ENCODE measurements at places on chromosomes 5 and 9. TPM values are rescaled to one million over a fixed set of nuclear protein-coding genes. Genes with fewer than 3 reads are reported as not detected.

- DNase-seq: no peak
Observed at GRCh38 chr5:80960531-80961375, 590 bp downstream of the RASGRF2 start.

DNA sequence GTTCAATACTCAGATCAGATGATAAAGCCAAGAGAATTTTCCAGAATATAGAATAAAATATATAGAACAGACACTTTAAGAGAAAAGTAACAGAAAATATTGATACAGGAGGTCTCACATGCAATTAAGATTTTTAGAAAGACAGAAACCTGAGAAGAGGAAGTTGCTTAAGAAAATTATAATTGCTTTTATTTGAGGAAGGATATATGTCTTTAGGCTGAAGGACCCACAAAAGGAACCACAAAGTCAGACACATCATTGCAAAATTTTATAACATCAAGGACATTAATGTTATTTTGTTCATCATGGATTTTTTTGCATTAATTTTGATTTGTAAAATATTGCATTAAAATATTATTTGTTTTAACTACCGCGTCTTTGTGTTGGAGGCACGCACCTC lies 141.5 kb downstream of the FSTL4 start:
- DNase-seq: no peak

GRCh38 chr9:134560206-134560605 lies 81.4 kb upstream of the COL5A1 start:
- peak; percentile 57 for DNase-seq

- DNase-seq: no peak
Observed at GRCh38 chr9:122457787-122458186, 19.9 kb downstream of the OR1J1 start.

GRCh38 chr9:79970146-79970425 lies 398.3 kb downstream of the TLE4 start:
- DNase-seq: no peak

DNA sequence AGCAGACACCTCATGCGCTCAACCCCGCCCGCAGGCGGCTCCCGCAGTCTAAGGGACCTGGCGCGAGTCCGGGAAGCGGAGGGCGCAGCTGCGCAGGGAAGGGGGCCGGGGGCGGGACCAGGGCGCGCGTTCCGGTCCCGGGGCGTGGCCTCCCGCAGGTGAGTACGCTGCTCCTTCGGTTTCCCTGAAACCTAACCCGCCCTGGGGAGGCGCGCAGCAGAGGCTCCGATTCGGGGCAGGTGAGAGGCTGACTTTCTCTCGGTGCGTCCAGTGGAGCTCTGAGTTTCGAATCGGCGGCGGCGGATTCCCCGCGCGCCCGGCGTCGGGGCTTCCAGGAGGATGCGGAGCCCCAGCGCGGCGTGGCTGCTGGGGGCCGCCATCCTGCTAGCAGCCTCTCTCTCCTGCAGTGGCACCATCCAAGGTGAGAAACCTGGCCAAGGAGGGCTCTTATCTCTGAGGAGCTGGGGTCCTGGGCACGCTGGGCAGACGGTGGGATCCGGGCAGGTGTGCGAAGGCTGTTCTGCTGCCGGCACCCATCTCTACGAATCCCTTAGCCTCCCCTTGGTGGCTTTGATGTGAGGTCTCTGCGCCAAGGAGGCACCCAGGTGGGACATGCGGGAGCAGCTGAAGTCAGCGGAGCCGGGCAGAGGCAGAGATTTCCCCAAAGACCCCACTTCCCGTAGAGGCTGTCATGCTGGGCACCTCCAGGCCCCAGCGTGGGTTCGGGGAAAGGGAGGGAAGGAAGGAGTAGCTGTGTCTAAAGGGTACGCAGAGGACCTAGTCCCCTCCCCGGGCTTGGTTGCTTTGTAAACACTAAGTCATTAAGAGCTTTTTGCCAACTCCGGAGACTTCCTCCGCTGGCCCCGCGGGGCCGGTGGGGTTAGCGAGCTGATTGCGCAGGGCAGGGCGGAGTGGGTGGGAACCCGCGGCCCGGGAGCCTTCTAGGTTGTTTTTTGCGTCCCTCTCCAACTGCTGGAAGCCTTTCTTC lies at the start of gene F2RL1:
TSS of gene F2RL1 (plus strand) at position 187 of the 988 bp plus-strand sequence. CDS start at position 340, 153 bp downstream.
- peak; percentile 86 for DNase-seq

DNA sequence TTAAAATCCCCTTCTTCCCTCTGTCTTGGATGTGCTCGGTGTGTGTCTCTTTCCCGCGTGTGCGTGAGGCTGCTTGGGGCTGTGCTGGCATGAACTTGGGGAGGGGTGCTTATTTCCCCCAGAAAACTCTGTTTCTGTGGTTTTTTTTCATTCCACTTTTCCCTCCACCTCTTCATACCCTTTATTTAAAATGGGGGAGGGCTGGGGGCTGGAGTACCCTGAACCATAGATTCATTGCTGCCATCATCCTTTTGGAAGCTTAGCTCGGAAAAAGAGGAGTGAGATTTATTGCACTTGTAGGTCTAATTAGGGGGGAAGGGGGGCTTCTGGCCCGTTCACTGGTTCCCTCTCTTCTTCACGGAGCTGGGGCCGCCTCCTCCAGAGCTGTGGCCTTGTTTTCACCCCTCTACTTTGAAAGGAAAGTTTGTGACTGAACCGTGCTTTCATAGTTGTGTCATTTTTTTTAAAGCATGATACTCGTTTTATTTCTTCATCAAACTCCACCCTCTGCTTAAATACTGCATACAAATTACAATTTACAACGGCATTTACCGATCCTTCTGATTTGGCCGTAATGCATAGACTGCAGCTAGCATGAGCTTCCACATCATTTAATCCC lies 2.9 kb downstream of the NR2F1 start:
- DNase-seq: no peak

- DNase-seq: no peak
Observed at GRCh38 chr5:150293091-150293941, 3.7 kb upstream of the CAMK2A start.

DNA sequence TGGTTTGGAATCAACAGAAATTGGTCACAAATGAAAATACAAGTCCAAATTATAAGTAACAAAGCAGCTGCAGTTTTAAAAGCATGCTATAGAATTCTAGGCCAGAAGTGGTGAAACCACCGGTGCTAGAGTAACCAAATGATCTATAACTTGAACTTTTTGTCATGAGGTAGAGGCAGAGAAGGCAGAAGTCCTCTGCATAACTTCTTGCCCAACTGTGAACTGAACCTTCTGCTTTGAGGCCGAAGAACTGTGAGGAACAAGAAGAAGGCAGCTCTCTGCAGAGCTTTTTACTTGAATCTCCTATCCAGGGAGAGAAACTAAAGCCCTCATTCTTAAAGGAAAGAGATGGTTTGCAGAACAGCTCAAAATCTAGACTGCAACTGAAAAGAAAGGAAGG lies 36.2 kb upstream of the TENT2 start:
- no peak for DNase-seq

- DNase-seq: no peak
Observed at GRCh38 chr9:6785682-6786081, 27.9 kb downstream of the KDM4C start.

- no peak for DNase-seq
Observed at GRCh38 chr5:102314328-102314727, 18.2 kb upstream of the SLCO4C1 start.

GRCh38 chr5:170408226-170408625 lies 19.1 kb upstream of the KCNMB1 start:
- DNase-seq: no peak

DNA sequence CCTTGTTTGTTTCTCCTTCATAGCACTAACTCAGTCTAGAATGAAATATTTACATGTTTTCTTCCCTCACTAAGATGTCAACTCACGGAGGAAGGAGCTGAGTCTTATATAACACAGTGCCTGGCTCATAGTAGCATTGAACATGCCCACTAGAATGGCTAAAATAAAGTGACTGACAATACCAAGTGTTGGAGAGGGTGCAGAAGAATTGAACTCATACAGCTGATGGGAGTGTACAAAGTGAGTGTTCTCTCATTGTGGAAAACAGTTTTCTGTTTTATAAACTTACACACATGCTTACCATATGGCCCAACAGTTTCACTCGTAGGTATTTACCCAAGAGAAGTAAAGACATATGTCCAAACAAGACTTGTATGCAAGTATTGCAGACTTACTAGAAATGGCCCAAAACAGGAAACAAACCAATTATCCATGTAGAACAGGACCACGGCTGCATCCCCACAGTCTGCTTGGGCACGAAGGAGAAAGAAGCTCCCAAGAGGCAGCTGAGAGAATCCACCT lies 87.5 kb downstream of the PPARGC1B start:
- no peak for DNase-seq

GRCh38 chr9:104330841-104331240 lies 173.2 kb upstream of the OR13F1 start:
- DNase-seq: no peak

DNA sequence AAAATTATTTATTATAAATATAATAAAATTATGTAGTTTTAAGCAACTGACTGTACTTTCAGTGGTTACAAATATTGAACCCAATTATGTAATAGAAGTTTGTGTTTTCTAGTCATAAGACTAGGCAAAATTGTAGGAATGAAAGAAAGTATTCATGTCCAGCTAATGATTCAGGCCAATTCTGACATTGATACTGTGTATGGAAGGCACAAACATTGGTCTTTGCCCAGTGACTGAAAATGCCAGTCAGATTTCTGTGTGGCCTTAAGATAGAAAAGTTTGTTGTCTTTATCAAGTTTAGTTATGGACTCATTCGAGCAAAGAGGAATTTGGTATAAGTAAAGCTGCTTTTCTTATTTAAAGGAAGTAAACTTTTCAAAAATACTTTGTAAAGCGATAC lies 60.3 kb downstream of the SLC12A2 start:
- DNase-seq: no peak

DNA sequence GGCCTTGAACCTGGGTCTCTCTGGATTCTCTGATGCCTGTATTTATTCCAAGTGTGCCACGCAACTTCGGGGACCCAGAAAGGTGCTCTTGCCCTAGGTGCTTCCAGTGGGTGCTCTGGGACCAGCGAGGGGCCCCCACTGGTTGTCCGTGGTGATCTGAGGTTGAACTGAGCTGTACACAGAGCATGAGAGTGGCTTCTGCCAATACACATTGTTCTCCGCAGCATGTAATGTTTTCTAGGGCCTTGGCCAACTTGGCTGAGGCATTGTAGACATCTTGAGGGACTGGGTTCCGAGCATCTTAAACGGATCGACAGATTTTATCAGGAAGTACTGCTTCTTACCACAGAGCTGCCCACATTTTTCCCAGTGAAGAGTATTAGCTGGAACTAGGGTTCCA lies 117.9 kb downstream of the MTX3 start:
- DNase-seq: no peak

DNA sequence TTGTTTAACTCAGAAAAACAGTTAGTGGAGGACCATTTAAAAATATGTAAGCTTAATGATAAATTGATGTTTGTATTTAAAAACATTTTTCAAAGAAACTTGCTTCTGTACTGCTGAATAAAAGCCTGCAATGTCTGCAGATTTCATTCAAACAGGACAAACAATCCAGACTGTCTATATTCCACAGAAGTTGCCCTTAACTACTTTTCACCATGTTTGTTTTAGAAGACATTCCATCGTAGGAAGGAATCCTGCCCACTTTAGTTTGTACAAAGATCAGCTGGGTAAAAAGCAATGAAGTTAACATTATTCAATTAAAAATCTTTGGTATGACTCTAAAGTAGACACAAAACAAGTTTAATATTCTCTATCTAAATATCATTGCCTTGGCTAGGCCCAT lies 195.7 kb upstream of the CCNH start:
- DNase-seq: no peak

OSTF1 gene
- total RNA-seq: 40.2 TPM

DBH gene
- not detected for total RNA-seq

SOX30 gene
- 0.29 TPM for total RNA-seq

SPINK13 gene
- not detected for total RNA-seq

SPATA31D3 gene
- total RNA-seq: not detected

SPINK6 gene
- not detected for total RNA-seq

OLFML2A gene
- total RNA-seq: 9.1 TPM

PTGDS gene
- 475 TPM for total RNA-seq

TNFSF15 gene
- total RNA-seq: 0.28 TPM

IFNE gene
- total RNA-seq: not detected

PCDHGA11 gene
- total RNA-seq: 4.6 TPM

MPDZ gene
- total RNA-seq: 70.5 TPM

CBY3 gene
- total RNA-seq: not detected

C5orf63 gene
- total RNA-seq: 3.3 TPM

GPBP1 gene
- total RNA-seq: 51.2 TPM
